ENCODE measurements at places on chromosomes 7 and 10.

GRCh38 chr7:43278088-43278644, 165.7 kb downstream of the HECW1 start:
- DNase-seq: peak; percentile 20

DNA sequence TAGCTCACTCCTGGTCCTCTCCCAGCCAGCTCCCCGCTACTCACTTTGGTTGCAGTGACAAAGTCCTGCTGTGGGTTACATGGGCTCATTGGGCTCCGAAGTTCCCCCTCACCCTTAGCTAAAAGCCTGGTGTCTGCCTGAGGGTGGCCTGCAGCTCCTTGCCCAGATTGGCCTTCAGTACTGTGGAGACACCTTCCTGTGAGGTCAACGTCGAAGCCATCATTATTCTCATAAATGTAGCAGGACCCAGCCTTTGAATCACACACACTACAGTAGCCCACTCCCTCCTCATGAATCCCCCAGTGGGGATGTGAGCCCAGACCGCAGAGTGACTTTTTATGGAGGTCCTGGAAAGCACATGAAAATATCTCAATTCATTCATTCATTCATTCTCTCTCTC, 10.5 kb downstream of the MBL2 start:
- no peak for DNase-seq

DNA sequence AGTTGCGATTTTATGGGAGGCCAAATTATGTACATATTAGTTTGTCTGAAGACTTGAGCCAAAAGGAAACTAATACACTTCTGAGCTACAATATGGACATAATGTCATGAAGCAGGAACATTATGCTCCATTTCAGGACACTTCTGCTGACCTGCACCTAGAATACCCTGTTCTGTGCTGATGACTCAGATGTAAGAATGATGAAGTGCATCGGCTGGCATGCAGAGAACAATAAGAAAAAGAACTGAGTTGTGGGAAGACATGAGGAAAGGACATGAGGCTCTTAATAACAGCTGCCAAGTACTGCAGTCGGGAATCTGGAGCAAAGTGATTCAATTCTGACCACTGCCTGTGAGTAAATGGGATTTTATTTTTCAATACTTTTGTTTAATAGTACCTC, 192.9 kb upstream of the VSTM2A start:
- DNase-seq: no peak

DNA sequence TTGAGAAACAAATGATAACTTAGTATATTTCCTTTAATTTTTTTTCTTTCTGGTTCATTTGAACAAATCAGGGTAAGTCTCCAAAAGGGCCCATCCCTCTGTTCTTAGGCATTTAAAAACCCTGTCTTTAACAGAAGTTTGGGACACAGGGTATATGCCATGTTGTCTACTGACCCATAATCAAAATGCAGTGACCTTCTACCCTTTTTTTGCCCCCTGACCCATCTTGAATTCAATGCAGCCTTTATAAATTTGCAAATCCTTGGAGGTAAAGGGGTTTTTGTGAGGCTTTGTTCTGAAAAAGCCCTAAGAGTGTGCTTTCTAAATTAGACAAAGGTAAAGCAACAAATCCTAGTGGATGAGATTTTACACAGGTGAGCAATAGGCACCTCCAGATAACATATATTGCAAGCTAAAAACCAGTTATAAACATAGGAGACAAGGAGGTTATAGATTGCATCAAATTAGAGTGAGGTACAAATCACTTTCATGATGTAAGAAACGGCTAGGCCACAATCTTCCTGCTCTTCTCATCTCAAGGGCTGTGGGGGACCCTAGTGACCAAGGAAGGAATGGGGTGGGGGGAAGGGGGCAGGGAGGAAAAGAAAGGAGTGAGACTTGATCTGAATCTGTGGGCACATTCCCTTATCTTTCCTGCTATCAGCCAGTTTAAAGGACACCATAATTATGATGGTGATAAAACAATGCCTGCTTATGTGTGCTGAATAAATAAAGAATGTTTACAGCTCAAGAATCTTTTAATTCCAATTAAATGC, 2.7 kb downstream of the SKIDA1 start:
- DNase-seq: no peak

DNA sequence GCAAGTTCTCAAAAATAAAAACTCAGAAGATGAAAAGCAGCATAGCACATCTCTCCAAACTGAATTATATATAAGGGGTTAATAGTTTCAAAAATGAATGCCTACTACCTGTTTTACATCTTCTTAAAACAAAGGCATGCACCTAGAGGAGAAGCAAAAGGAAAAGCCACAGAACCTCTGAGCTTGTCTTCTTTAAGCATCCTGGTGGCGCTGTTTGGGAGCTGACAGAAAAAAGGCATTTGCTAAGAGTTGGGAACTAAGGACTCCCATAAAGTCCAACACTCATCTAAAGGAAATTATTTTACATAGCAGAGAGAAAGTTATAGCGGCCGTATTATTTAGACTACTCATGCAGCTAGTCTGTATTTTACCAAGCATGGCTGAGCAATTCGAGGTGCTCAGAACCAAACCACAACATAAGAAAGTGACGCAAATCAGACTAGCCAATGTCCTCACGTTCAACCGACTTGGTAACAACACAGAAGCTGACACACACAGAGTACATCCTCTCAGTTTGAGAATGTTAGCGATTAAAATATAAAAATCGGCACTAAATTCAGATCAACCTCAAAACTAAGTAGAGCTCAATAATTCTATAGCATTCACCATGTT, 38.8 kb downstream of the PTN start:
- no peak for DNase-seq

DNA sequence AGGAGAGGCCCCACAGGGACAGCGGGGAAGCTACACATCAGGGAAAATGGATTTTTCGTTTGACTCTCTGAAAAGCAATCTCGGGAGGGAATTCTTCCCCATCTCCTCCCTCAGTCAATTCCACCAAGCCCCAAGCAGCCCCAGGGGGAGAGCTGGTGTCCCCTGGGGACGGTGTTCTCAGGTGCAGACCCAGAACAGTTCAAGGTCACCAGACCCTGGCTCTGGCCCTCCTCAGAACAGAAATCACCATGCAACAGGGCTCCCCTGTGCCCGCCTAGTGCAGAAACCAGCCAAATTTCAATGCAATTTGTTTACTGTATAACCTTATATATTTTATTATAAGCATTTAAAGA, 34.1 kb downstream of the GSDME start:
- no peak for DNase-seq

DNA sequence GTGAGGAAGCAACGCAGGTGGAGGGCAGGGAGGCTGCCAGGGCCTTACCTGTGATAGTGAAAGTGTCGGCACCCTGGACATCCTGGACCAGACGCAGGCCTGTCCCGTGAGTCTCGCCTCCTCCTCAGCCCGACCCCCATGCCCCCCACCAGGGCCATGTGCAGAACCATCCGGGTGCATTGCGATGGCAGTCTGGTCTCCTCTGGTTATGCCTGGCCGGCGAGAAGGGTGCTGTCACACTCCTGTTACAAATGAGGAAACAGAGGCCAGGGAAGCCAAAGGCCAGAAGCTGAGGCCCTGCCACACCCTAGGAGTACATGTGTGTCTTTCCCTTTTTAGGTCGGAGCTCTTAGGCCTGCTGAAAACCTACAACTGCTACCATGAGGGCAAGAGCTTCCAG, 7.2 kb downstream of the DEPP1 start:
- DNase-seq: no peak

- DNase-seq: no peak
These were observed 156.5 kb upstream of the NPS start for GRCh38 chr10:127392351-127393235.

DNA sequence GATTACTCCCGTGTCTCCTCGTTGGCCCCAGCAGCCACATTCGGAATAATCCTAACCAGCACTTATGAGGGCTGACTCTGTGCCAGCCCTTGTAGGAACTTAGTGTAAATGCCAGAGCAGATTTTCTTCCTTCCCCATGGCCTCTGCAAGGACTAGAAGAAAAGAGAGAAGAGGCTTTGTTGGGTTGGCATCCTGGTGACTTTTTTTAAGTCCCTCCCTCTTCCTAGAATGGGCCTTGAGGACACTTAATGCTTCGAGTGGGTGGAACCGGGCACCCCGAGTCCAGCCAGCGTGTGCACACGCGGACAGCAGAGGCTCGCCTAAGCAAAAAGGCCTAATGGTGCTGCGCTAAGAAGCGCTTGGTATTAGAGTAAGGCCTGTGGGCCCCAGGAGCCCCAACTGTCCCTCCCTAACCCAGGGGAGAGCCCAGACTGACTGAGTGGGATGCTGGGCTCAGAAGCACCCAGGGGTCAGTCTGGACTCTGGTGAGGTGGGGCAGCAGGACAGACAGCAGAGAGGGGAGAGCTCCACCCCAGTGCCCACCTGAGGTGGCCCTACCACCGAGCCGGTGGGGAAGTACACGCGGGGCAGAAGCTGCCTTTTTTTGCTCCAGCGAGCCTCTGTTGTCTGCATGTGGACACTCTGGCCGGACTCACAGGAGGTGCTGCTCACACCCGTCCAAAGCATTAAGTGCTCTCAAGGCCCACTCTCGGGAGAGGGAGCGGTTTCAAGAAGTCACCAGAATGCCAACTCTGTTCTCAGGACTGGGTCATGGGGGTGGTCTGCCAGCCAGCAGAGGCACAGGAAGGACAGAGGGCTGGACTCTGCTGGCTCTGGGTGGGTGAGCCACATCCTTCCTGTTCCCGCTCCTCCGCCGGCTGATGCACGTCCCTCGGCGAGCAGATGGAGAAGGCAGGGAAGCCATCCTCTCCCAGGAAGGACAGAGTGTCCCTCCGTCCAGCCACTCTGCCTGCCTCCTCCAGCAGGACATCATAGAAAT, 12.5 kb downstream of the ITPRIP start:
- DNase-seq: no peak

DNA sequence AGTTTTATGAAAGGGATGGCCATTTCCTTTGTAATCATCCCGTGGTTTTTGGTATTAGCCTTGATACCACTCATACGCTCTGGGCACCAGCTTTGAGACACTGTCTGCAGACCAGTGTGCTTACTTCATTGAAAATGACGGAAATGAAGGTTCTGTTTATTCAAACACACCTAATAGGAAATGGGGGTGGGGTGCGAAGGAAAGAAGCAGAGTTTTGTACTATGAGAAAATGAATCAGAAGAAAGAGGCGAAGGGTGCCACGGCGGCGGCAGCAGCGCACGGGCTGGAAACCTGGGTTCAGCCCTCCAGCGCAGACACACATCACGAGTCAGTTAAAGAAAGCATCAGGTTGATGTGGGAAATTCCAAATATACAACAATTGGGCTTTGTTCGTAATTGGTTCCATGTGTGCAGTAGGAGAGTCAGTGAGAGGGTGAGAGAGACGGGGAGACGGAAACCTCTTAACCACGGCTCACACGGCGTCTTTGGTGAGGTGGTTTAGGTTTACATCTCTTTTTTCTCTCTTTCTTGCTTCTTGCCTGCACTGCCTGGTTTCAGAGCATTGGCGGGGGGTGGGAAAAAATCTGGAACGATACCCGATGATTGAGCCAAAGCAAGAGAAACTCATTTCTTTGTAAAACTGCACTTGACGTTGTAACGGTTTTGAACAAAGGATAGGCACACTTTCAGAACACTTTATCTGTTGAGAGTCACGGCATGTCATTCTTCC, 321.2 kb downstream of the FRMD4A start:
- peak; percentile 90 for DNase-seq

DNA sequence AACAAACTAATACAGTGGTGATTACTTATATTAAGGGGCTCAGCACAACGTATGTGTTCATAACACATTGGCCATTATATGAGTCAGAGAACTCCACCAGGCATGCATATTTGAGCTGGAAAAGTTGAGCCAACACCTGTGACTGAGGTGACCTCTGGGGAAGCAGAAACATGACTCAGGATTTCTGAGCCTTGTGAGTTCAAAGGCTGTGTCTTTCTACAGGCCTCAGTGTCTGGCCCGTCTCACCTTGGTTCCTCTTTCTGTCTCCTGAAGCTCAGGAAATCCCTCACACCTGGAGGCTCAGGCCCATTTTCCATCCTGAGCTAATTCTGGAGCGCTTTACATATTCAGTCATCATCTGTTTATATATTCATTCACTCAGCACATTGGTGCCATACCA, 230.9 kb upstream of the AGK start:
- no peak for DNase-seq

GRCh38 chr7:82109288-82109687, 334.3 kb downstream of the CACNA2D1 start:
- DNase-seq: peak; percentile 43

GRCh38 chr10:119803264-119803663, 69.4 kb downstream of the MCMBP start:
- peak; percentile 80 for DNase-seq

- DNase-seq: no peak
These were observed 245.0 kb downstream of the PRPF18 start for GRCh38 chr10:13831711-13832141.

- DNase-seq: no peak
These were observed 18.5 kb downstream of the TMEM72 start for GRCh38 chr10:44929356-44930255.

DNA sequence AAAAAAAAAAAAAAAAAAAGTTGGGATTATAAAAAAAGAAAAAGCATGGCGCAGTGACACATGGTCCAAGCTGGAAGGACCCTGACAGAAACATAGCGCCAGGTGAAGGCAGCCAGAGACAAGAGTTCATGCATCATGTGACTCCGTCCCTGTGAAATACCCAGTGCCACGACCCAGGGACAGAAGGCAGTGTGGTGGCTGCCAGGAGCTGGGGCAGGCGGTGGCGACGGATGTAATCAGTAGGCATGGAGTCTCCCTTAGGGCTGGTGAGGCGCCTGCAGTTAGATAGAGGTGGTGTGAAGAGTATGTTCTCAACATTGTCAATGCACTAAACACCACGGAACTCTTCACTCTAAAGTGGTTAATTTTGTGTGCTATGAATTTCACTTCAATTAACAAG, 43.9 kb downstream of the STK32C start:
- no peak for DNase-seq

- no peak for DNase-seq
These were observed 931 bp downstream of the SH2D4B start for GRCh38 chr10:80538481-80539185.

- no peak for DNase-seq
These were observed 1.9 kb downstream of the USP6NL start for GRCh38 chr10:11609492-11610093.

GRCh38 chr10:61130366-61130765, 186.4 kb upstream of the RHOBTB1 start:
- peak; percentile 31 for DNase-seq

All from fibroblast of skin of right quadriceps (primary cell).